SIG-M5 (cell line): ENCODE measurements at places on chromosomes 6 and 20.

DNA sequence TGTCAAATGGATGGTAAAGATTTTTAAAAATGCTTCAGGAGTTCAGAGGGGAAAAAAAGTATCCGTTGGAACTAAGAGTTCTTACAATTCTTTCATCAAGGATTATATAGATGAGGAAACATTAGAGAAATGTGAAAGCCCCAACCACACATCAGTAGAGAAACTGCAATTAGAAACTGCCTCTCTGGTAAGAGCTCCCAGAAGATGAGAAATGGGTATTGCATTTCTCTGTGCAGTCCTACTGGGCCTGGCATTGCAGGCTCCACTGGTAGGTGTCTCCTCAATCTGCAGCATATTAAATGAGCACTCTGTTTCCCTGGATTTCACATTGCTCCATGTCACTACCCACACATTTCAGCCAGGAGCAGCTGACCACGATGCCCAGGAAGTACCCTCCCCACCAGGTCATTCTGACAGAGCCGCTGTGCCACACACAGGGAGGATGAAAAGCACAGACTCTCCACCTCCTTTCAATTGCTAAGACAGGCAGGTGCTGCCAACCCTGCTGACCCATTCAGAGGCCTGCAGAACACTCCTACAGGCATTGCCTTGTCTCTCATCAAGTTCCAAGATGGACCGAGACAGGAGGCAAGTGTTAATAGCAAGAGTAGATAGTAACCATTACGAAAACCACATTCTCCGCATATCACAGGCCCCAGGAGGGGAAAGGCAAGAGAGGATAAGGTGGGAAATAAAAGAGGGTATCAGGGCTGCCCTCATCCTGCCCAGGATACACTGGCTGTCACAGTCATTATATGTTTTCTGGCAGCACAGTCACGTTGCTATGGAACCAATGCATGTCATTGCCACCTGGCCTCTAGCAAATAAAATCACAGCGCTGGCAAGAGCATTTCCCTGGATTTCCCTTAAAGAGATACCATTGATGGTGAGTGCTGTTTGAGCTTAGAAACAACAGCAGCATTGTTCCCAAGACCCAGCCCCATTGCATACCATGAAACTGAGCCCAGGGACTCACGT lies 241.7 kb downstream of the ATXN1 start:
- no peak for DNase-seq

- no peak for DNase-seq
Measured at GRCh38 chr6:9521152-9521530, 893.7 kb downstream of the TFAP2A start.

DNA sequence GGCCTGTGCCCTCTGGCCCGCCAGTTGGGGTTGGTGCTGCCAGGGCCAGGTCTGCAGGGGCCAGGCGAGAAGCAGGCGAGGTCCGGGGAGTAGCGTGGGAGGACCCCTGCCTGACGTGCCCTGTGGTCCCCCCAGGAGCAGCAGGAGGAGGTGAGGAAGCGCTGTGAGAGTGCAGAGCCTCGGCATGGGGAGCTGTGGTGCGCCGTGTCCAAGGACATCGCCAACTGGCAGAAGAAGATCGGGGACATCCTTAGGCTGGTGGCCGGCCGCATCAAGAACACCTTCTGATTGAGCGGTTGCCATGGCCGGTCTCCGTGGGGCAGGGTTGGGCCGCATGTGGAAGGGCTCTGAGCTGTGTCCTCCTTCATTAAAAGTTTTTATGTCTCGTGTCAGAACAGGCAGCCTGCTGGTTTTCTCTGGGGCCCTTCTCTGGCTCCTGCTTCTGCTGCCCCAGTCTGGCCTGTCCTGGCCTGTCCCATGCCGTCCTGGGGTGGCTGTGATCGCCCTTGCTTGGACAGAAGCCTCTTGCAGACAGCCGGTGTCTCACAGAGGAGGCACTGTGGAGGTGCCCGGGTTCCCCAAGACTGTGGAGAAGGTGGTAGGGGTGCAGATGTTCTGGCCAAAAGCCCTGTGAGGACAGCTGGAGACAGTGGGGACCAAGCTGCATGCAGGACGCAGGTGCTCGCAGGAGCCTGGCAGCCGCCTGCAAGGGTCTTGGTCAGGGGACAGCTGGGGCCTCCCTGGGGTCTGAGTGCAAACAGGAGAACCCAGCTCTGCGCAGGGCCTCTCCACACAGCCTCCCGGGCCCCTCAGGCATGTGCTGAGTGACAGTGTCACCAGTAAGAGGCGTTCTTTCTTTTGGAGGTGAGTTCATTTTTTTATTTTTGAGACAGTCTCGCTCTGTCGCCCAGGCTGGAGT lies 3.0 kb upstream of the C20orf204 start:
- DNase-seq, result no peak

GRCh38 chr6:81233990-81234389 lies 518.5 kb downstream of the TENT5A start:
- no peak for DNase-seq

DNA sequence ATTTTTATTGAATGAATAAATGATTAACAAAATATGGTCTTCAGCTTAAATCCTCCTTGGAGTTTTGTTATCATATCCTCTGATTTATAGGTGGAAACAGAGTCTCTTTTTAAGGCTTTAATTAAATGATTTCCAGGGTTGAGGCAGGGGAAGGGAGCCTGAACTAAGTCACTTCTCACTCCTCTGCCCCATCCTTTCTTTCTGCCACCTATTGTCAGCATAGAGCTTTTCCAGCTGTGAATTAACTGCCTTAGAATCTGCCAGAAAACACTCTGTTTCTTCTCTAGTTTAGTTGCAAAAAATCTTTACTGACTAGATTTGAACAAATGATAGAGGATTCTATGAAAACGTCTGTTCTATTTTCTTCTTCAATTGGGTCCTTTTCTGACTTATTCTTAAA lies 9.8 kb downstream of the OGFRL1 start:
- no peak for DNase-seq

GRCh38 chr6:111724505-111724904 lies 118.8 kb upstream of the TRAF3IP2 start:
- DNase-seq, result no peak

DNA sequence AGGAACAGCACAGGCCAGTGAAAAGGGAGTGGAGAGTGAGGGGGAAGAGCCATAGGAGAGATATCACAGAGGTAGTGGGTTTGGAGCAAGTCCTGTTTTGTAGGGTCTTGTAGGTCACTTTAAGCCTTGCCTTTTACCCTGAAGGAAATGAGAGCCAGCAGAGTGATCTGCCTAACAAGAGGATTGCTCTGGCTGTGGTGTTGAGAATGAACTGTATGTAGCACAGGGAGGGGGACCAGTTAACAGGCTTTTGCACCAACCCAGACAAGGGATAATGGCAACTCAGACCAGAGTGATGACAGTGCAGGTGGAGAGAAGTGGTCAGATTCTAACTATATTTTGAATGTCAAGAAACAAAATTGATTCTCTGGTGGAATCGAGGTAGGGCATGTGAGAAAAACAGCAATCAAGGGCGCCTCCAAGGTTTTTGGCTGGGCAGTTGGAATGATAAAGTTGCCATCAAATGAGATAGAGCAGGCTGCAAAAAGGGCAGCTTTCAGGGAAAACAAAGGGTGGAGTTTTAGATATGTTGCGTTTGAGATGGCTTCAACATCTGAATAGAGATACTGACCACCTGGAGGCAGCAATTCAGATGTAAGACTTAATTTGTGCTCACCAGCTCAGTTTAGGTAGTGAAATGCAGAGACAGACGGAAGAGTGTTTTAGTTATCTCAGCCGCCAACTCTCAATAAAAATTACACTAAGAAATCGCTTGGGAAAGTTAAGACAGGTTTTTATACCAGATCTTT lies 134.4 kb upstream of the BTBD3 start:
- DNase-seq, result no peak
